GOT3 (cell line): ENCODE measurements at places on chromosomes 6 and 20.

- DNase-seq, result no peak
Measured at GRCh38 chr6:2055911-2056310, 189.5 kb downstream of the GMDS start.

DNA sequence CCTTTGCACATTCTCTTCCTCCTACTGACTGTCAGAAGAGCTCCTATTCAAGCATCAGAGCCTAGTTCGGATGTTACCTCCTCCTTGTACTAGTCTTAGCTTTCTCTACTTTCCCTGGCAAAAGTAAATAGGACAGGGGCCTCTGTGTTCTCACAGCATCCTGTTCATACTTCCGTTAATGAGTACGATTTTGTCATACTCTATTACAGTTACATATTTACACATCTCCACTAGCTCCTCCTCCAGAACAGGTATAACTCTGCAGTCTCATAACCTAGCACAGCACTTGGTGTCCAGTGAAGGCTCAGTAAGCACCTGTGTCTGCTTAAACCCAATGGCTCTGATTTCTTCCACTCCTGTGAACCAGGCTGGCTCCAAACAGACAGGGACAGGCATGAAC, 7.0 kb downstream of the ELMO2 start:
- DNase-seq, result no peak

DNA sequence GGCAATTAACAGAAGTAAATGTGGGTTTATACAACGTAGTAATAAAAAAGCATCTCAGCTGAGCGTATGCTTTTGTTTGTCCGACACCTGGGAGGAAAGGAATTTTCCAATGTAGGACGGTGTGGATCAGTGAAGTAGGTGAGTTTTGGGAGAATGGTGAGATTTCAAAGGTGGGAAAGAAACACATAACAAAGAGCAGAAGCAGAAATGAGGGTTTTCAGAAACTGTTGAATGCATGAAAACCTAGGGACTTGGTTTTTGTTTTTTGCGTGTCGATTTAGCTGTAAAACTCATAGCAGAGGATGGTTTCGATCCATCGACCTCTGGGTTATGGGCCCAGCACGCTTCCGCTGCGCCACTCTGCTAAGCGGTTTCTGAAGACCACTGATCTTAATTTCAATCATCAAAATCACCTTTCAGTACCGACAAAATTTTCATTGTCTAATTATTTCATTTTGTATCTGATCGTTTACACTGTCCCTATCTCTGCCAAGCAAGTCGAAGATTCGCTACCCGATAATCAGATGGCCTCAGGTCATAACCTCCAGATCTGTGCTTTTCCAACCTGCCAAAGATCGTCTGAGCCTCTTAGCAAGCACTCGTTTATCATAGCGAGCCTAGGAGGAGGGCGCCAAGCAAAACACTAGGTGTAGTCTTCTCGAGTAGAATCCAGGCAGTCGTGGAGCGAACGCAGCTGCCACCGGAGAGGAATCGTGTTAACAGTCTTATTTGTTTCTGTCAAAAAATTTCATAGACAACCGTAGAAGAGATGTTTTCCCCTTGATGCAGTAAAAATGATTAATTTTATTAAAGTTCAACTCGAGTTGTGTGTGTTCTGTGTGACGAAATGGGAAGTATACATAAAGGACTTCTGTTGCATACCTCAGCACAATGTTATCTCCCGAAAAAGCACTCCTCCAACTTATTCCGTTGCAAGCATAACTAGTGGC, 20.9 kb upstream of the POM121L2 start:
- DNase-seq, result no peak

DNA sequence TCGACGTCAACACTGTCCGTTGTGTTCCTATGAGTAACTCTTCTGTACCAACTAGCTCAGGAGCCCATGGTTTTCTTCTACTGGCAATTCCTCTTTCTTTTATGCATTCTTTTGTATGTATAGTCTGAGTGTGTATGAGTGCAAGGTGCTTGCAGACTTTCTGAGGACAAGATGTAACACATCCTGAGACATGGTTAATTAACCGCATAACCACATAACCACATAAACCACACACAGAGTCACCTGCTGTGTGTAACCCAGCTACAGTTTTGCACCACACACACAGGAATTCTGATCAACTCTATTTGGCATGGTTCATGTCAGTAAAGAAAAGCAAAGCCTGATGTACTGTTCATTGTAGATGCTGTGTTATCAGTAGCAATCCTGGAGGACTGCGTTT, 98.6 kb downstream of the DACT2 start:
- DNase-seq, result no peak

DNA sequence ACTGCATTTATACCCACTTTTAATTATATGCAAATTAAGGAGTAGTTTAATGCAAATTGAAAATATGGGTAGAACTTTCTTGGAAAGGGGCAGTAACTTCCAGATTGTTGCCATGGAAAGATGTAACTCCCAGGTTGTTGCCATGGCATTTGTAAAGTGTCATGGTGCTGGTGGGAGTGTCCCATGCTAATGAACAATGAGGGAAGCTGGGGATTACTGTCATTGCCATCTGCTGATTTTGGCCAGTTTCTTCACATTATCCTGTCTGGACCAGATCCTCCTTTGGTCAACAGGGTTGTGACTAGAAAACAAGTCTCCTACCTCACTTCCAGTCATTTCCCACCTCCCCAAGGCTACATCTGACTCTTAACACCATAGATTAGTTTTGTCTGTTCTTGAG, 45.4 kb upstream of the FERMT1 start:
- DNase-seq, result no peak

DNA sequence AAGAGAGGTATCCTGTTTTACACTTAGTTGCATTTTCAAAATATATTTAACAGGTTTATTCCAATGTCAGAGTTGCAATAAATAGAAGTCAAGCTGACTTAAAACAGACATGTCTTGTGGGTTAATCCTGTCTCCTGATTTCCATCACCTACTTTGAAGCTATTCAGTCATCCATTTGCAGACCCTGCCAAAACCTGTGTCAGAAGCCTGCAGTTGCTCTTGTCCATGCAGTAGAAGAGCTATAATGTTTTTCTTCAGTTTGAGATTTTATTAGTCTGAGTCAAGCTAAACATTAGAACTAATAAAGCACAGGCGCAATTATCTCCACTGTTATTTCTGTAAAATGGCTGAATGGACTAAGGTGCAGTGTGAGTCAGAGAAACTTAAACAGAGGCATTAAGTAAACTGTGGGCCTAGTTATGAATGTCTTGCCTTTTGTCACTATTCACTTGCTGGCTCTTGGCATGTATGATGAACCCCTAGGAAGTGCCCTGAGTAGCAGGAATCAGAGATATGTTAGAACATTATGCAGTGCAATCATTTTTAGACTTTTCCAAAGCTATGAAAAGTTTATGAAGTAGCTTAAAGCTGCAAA, 11.0 kb upstream of the HDGFL1 start:
- no peak for DNase-seq

DNA sequence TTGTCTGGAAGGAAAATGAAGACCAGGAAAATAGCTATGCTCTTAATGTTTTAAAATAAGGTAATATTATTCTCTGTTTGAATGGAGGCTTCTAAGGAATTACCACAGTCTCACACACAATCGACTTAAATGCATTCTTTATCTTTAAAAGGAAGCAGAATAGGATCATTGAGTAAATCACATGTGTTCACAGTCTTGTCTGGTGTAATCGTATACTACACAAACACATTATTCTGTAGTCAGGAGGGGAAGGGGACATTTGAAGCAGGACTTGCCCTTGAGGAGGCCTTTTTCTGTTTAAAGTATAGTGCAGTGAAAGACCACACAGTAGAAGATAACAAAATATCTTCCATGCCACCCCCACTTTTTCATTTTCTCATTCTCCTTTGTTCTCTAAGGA, 20.6 kb upstream of the REV3L start:
- no peak for DNase-seq

- DNase-seq, result no peak
Measured at GRCh38 chr20:37723668-37724067, 29.8 kb downstream of the CTNNBL1 start.

DNA sequence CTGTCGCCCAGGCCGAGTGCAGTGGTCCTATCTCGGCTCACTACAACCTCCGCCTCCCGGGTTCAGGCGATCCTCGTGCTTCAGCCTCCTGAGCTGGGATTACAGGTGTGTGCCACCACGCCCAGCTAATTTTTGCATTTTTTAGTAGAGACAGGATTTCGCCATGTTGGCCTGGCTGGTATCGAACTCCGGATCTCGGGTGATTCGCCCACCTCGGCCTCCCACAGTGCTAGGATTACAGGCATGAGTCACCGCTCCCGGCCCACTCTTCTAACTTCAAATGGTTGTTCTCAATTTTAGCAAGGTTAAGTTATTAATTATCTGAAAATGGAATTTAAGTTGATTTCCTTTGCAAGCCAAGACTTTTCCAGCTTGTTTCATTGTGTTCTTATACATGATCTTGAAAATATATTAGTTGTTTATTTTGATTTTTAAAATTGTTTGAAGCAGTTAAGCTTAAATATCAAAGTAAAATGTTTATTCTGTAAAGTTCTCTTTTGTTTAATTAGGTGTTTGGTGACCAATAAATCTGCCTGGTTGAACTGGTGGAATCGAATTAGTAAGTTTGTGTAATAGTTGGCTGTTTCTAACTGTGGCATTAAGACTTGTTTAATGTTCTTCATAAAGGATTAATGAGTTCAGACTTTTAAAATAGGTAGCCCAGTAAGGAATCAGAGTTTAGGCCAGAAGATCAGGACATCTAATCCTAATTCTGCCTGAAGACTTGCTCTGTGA, 2.3 kb downstream of the PM20D2 start:
- no peak for DNase-seq
